ENCODE measurements at places on chromosomes 11 and 22.

- no peak for DNase-seq
These were observed 267.3 kb upstream of the MPPED2 start for GRCh38 chr11:30853439-30853838.

DNA sequence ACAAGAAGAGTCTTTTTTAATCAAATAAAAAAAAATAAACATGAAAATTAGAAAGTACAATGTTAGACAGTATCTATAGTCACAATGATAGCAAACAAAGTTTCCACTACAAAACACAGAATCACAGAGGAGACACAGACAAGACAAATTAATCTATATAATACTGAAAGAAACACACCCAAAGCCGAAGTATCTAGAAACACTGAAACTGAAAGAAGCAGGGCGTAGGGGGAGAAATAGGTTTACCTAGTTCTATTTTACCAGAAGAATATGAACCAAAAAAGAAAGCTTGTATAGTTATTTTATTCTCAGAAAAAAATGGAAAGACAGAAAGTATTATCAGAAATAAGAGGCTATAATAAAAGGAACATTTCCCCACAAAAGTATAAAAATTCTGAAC is 27.1 kb upstream of the NUP50 start:
- DNase-seq = no peak

- DNase-seq = peak; percentile 67
These were observed 41.5 kb upstream of the PPARA start for GRCh38 chr22:46108564-46109473.

DNA sequence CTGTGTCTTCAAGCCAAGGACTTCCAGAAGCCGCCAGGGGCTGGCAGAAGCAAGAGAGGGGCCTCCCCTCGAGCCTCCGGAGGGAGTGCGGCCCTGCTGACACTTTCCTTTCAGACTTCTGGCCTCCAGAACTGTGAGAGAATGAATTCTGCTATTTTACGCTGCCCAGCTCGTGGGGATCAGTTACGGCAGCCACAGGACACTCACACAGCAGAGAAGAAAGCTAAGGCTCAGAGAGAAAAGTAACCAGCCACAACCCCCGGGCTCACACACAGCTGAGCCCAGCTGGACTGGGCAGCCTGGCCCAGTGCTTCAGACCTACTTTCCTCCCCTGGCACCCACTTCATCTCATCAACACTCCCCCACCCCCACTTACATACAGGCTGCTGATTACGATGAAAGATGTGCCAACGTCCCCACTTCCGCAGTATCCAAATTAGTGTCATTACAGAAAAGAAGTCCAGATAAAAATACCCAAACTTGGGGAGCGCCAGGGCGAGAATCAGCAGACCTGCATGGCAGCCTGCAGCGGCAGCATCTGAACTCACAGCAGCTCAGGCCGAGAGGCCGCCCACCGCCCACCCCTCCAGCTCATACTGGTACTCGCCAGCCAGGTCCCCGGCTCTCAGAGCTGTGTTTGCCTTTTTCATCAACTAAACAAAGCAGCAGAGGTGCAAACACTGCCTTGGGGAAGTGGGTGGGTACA is 15.3 kb downstream of the PHF21B start:
- no peak for DNase-seq

DNA sequence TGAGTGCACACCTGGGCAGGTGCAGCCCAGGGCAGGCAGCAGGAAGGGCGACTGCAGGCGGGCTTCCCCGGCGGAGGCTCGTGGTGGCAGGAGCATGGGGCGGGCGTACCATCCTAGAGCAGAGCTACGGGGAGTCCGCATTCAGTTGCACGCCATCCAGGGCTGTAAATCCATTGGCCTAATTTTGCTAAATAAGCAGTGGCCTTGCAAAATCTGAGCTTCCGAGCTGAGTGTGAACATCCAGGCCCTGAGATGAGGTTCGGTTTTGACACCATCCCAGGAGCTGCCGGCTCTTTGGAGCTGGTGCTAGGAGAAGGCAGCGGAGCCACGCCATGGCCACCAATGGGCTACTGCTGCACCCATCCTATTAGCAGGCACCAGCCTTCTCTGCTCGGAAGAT is 664.8 kb downstream of the BRD1 start:
- no peak for DNase-seq

DNA sequence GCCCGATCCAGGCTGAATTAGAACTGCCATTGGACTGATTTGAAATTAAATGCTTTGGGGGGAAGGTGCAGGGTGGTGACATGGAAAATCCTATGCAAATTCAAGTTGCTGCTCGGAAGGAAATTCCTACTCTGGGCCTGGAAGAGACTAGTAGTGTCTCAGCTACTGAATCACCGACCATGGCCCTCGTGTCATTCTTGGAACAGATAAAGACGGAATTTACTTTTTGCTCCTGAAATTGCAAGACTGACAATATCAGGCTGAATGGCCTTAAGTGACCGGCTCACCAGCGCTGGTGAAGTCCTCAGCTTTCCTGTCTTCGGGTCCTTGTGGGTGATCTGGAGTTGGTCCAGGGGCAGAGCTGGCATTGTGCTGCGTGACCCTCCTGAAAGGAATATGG is 6.1 kb downstream of the ASCC2 start:
- no peak for DNase-seq

GRCh38 chr11:14376920-14377319 is 17.9 kb upstream of the RRAS2 start:
- no peak for DNase-seq
